ENCODE measurements at places on chromosomes 1 and 21. TPM values are rescaled to one million over a fixed set of nuclear protein-coding genes. Genes with fewer than 3 reads are reported as not detected.

PKLR gene
- not detected for total RNA-seq

KRTAP19-3 gene
- not detected for total RNA-seq

CEPT1 gene
- 55.9 TPM for total RNA-seq

- peaks cover 14% of the 10 kb centered on the region for H3K36me3 ChIP-seq
- H3K4me3 ChIP-seq: no peak overlapping the region
- H3K27ac ChIP-seq: no peak overlapping the region
- H3K4me1 ChIP-seq: no peaks in the 10 kb centered on the region
Observed at GRCh38 chr1:95033843-95034242, 38.9 kb downstream of the ALG14 start.

DNA sequence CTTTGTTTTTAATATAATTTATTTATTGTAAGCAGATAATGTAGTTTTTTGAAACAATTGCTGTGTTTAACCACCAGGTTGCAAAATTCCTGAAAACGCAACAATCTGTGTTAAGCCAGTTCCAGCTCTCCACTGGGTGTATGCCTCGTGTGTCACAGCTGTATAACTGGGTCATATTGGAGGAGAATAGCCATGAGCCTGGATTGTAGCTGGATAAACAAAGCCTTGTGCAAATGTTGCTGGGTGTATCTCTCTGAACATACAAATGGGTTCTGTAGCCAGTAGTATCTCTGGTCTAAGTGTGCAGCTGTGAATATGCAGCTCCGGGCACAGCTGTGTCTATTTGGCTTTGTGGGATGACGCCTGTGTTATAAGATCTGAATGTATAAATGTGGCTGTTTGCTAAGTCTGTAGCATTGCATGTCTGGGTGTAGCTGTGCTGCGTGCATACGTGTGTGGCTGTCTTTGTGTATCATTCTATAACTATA, 2.8 kb downstream of the TCEA3 start:
- H3K36me3 ChIP-seq: no peaks in the 10 kb centered on the region
- H3K27me3 ChIP-seq: no peaks in the 10 kb centered on the region
- H3K4me3 ChIP-seq: no peak overlapping the region
- H3K4me1 ChIP-seq: peaks cover 42% of the 10 kb centered on the region
- H3K27ac ChIP-seq: peak overlapping the region; percentile 93
- no peak for DNase-seq

DNA sequence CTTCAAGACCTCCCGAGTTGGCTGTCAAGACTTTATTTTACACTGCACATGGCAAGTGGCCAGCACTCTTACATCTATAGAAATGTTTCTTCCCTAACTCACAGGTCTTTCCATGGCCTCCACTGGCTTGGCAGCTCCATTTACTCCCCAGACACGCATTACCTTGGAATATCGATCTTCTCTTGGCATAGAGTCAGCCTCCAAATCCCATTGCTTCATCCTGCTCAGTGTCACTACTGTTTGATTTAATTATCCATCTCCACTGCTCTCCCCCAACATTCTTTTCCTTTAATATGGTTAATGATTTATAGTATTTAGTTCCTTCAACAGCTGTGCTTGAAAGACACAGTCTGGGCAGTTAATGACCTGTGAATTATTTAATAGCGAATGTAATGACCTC, 241.2 kb upstream of the MAP1LC3C start:
- no peaks in the 10 kb centered on the region for H3K36me3 ChIP-seq
- no peak overlapping the region for H3K4me3 ChIP-seq
- no peaks in the 10 kb centered on the region for H3K4me1 ChIP-seq
- peaks cover 2% of the 10 kb centered on the region for H3K27me3 ChIP-seq
- DNase-seq: no peak
- no peak overlapping the region for H3K27ac ChIP-seq

DNA sequence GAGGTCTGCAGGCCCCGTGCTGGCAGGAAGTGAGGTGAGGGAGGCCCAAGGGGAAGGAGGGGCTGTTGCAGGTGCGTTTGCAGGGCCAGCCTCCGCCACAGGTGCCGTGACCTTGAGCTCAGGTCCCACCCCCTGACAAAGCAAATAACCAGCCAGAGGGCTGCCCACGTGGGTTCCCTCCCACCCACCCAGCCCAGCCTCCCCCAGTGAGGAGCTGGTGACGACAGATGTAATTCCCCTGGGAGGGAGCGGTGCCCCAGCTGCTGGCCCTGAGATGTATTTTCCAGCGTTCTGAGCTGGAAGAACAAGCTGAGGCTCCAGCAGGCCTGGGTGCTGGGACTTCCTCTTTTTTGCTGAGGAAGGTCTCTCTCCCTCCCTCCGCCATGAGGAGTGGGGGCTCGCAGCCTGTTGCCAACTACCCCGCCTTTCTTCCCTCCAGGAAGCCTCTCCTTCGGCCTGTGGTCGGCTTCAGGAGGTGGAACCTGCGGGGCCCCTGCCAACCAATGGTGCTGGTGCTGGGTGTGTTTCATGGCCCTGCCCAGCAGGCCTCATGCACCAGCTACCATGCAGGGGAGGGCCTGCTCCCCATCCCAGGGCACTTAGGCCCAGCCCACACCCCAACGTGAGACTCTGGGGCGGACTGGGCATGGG, 153.2 kb downstream of the PRDM16 start:
- DNase-seq: no peak
- H3K27ac ChIP-seq: no peak overlapping the region
- no peaks in the 10 kb centered on the region for H3K36me3 ChIP-seq
- no peaks in the 10 kb centered on the region for H3K4me1 ChIP-seq
- no peak overlapping the region for H3K4me3 ChIP-seq
- H3K27me3 ChIP-seq: no peaks in the 10 kb centered on the region

DNA sequence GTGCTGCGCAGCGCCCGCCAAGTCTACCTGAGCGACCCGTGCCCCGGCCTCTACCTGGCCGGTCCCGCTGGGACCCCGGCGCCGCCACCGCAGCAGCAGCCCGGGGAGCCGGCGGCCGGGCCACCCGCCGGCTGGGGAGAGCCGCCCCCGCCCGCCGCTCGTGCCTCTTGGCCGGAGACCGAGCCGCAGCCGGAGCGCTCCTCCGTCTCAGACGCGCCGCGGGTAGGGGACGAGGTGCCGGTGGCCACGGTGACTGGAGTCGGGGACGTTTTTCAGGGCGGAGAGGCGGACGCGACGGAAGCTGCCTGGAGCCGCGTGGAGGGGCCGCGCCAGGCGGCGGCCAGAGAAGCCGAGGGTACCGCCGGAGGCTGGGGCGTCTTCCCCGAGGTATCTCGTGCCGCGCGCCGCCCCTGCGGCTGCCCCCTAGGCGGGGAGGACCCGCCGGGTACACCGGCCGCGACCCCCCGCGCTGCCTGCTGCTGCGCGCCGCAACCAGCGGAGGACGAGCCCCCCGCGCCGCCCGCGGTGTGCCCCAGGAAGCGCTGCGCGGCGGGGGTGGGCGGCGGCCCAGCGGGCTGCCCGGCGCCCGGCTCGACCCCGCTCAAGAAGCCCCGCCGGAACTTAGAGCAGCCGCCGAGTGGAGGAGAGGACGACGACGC, 646 bp downstream of the IER5 start:
- H3K4me3 ChIP-seq: peak overlapping the region; percentile 98
- peak; percentile 31 for DNase-seq
- peaks cover 42% of the 10 kb centered on the region for H3K4me1 ChIP-seq
- peaks cover 9% of the 10 kb centered on the region for H3K36me3 ChIP-seq
- no peaks in the 10 kb centered on the region for H3K27me3 ChIP-seq

DNA sequence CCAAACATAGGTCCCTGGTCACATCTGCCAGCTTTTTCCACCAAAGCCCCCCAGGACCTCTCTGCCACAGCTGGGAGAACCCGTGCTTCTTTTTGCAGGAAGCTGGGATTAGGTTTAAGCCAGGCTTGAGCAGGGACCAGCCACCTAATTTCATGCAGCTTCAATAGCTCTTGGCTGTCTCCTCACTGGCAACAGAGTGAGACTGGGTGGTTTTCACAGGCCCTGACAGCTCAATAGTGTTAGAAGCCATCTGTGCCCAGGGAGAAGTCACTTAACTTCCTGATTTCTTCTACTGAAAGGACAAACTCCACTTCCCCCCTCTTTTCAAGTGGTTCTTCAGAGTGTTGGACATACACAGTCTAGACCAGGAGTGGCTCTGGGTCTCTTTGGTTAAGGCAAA, 20.4 kb upstream of the SRSF4 start:
- no peaks in the 10 kb centered on the region for H3K27me3 ChIP-seq
- peaks cover 8% of the 10 kb centered on the region for H3K36me3 ChIP-seq
- DNase-seq: no peak

- no peaks in the 10 kb centered on the region for H3K27me3 ChIP-seq
- no peak overlapping the region for H3K4me3 ChIP-seq
- no peak for DNase-seq
- H3K4me1 ChIP-seq: no peaks in the 10 kb centered on the region
Observed at GRCh38 chr1:246416261-246416660, 90.8 kb downstream of the SMYD3 start.

All from naive thymus-derived CD8-positive, alpha-beta T cell (primary cell).